ENCODE measurements at places on chromosomes 6 and 20.

DNA sequence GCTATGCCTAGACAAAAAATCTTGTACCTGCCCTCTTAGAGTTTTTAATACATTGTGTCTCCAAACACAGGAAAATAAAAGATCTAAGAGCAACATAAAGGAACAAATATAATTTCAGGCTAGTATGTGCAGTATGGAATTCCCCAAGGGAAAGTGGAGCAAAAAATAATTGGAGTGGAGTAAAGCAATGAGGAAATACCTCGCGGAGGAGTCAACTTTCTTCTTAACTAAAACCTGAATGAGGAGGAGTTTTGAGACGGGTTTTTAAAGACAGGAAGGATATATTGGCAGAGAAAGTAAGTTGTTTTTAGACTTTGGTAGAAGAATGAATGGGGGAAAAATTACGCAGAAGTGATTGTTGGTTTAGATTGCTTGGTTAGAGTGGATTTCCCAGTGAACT is 14.0 kb downstream of the HIVEP1 start:
- no peak for DNase-seq

GRCh38 chr6:73586416-73586974 is 65.7 kb upstream of the EEF1A1 start:
- no peak for DNase-seq

DNA sequence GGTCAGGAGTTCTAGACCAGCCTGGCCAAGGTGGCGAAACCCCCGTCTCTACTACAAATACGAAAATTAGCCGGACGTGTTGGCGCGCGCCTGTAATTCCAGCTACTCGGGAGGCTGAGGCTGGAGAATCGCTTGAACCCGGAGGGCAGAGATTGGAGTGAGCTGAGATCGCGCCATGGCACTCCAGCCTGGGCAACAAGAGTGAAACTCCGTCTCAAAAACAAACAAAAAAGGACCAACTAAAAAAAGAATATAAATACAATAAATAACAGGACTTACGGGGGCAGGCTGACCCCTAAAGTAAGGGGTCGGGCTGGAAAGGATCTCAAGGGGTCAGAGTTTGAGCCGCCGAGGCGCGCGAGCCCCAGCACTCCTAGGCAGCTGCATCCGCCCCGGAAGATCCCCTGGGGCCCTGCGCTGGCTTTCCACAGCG is 509 bp upstream of the TPD52L2 start:
- DNase-seq, result no peak

DNA sequence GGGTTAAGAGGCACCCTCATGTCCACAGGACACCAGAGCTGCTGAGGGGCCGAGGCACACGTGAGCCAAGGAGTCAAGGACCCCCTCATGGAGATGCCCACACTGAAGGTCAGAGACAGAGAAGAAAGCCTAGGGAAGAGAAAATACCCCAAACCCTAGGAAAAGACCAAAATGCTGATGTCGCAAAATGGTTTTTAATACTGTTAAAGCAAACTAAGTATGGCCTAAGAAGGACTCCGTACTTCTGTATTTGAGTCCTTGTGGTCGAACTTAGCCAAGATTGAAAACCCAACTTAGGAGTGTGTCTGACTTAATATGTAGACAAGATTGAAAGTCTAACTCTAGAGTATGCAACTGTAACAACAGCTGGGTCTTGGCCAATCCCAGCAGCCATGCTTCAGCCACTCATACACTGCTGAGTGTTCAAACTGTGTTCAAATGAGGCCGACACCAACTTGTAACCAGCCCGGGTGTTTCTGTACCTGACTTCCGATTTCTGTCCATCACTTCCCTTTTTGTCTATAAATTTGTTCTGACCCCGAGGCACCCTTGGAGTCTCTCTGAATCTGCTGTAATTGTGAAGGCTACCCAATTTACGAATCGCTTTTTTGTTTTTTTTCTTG is 92.6 kb upstream of the AGPAT4 start:
- DNase-seq, result no peak

DNA sequence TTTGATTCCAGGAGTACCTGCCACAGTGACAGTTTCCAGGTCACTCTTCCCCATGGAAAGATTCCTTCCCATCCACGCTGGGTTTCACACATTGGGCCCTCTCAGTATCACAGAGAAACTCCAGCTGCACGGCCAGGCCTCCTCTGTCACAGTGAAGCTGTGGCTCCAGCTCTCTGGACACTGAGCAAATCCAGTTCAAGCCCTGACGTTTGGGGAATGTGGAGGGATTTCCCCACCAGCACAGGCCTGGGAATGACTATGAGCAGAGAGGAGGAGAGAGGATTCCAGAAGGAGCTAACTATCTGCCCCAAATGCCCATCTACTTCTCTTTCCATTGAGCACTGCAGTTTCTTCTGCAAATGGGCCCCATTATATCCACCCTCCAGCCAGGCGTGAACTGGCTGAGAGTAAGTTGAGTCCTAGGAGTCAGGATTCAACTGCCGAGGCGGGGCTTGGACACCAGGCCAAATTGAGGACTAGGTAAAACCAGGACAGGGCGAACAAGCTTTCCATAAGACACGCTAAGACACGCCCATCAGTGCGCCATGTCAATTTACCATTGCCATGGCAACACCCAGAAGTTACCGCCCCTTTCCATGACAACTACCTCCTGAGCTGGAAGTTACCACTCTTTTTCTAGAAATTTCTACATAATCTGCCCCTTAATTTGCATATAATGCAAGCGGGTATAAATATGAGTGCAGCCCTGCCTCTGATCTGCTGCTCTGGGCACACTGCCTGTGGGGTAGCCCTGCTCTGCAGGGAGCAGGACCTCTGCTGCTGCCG is 9.2 kb upstream of the BNIP5 start:
- DNase-seq, result no peak

- DNase-seq, result no peak
Observed at GRCh38 chr6:155881826-155882526, 426.3 kb upstream of the NOX3 start.

- DNase-seq, result peak; percentile 12
Observed at GRCh38 chr6:88848870-88849269, 114.5 kb downstream of the RNGTT start.

- DNase-seq, result no peak
Observed at GRCh38 chr20:62190639-62191411, 8.0 kb downstream of the MTG2 start.

- no peak for DNase-seq
Observed at GRCh38 chr6:156109713-156110112, 654.1 kb upstream of the NOX3 start.

DNA sequence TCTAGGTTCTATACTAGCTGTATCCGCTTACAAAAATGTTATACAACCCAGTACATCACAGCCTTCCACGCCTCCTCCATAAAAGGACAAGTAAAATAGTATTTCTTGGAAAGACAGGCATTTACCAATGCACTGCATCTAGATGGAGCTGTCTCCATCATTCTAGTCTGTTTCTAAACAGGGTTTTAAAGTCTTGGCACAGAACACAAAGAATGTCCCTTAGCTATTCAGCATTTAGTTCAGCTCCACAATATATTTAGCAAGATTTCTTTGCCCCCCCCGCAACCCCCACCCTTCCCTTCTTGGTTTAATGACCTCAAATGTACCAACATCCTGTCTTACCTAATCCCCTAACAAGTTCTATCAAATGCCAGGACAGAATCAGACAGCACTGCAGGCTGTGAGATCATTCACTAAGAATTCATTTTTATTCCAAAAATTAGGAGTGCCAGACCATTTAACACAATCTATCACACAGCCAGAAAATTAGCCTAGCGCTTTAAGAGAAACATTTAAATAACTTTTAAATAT is 198.6 kb downstream of the BACH2 start:
- DNase-seq, result no peak

- no peak for DNase-seq
Observed at GRCh38 chr20:32556312-32557184, 28.6 kb downstream of the NOL4L start.

Measured in NCI-H524 (cell line).